ENCODE measurements at places on chromosomes 6 and 20. TPM values are rescaled to one million over a fixed set of nuclear protein-coding genes. Genes with fewer than 3 reads are reported as not detected.

CDSN gene
- total RNA-seq, result not detected

TFEB gene
- total RNA-seq, result 6.8 TPM

PRSS35 gene
- total RNA-seq, result 0.12 TPM

RAET1L gene
- not detected for total RNA-seq

PLCB4 gene
- total RNA-seq, result 20.7 TPM

TFAP2C gene
- 14.9 TPM for total RNA-seq

RSPH4A gene
- 0.26 TPM for total RNA-seq

HS3ST5 gene
- total RNA-seq, result not detected

KIAA0408 gene
- total RNA-seq, result 5.6 TPM

HM13 gene
- total RNA-seq, result 262 TPM

ADGB gene
- not detected for total RNA-seq

ZC2HC1B gene
- total RNA-seq, result not detected

MYCT1 gene
- total RNA-seq, result 0.11 TPM

PAX1 gene
- 0.09 TPM for total RNA-seq

SNAI1 gene
- 12.8 TPM for total RNA-seq

GTF2H4 gene
- total RNA-seq, result 23.2 TPM

PRRC2A gene
- 94.8 TPM for total RNA-seq

C6orf163 gene
- total RNA-seq, result 0.44 TPM

KCNQ5 gene
- 1.2 TPM for total RNA-seq

NEDD9 gene
- total RNA-seq, result 47.4 TPM

HLA-A gene
- total RNA-seq, result 93.3 TPM

GMEB2 gene
- total RNA-seq, result 6.7 TPM

PRDM1 gene
- total RNA-seq, result 5.9 TPM

ALDH8A1 gene
- total RNA-seq, result 0.29 TPM

GPX5 gene
- not detected for total RNA-seq

C20orf96 gene
- total RNA-seq, result 9.9 TPM

FKBP1C gene
- 2.2 TPM for total RNA-seq

FKBP5 gene
- total RNA-seq, result 65.0 TPM

ARMH2 gene
- not detected for total RNA-seq

DSP gene
- 39.6 TPM for total RNA-seq

SMOC2 gene
- not detected for total RNA-seq

WFDC13 gene
- total RNA-seq, result not detected

RBM24 gene
- total RNA-seq, result 10.3 TPM

PAK5 gene
- not detected for total RNA-seq

DEFB124 gene
- not detected for total RNA-seq

METTL24 gene
- not detected for total RNA-seq

GCNT2 gene
- total RNA-seq, result 6.4 TPM

SYTL3 gene
- 1.8 TPM for total RNA-seq

GGTLC1 gene
- total RNA-seq, result not detected

NKX2-2 gene
- not detected for total RNA-seq

MAN1A1 gene
- total RNA-seq, result not detected

CST5 gene
- not detected for total RNA-seq

MAFB gene
- total RNA-seq, result 0.07 TPM

PFDN4 gene
- 46.0 TPM for total RNA-seq

IPCEF1 gene
- not detected for total RNA-seq

KHDC1 gene
- 4.1 TPM for total RNA-seq

PPP1R16B gene
- 0.43 TPM for total RNA-seq

ERVFRD-1 gene
- total RNA-seq, result not detected

SRSF12 gene
- total RNA-seq, result 1.9 TPM

BNIP5 gene
- total RNA-seq, result not detected

Measured in A549 treated with ZK216348 at 1 μM for 4 hours (cell line).